HFFc6 (cell line): ENCODE measurements at places on chromosomes 5 and 9. TPM values are rescaled to one million over a fixed set of nuclear protein-coding genes. Genes with fewer than 3 reads are reported as not detected.
A peak's percentile ranks its signal among the peaks of the same experiment; 100 is the strongest.

DNA sequence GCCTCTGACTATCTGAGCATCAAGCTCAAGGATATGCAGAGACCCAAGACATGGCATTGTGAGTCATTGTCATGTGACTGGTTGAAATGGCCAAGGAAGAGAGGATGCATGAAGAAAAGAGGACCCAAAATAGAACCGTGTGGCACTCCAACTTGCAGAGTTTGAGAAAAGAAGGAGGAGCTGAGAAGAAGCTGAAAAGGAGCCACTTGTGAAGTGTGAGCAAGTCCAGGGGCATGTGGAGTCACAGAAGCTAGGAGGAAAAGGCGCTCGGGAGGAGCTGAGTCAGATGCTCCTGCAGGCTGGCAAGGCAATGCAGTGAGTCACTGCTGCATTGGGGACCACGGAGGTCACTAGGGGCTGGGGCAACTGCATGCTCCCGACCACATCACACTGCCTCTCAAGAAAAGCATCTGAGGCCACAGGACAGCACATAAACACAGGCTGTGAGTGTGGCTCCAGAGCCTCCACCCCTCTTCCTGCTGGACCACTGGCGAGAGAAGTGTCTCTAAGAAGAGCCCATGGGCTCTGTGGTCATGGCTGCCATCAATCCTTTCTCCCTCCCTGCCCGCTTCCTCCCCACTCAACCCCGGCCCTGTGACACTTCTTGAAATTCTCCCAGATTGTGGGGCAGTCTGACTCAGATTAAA is 197.6 kb downstream of the DRD1 start:
- peak; percentile 99 for DNase-seq

The PCDHGB4 gene
- 1.9 and 15.8 TPM in 2 replicates for total RNA-seq

- no peak for DNase-seq
Measured at GRCh38 chr5:160516696-160517530, 95.3 kb downstream of the PTTG1 start.

GRCh38 chr9:14661421-14662059 is 31.7 kb downstream of the ZDHHC21 start:
- DNase-seq, result no peak

DNA sequence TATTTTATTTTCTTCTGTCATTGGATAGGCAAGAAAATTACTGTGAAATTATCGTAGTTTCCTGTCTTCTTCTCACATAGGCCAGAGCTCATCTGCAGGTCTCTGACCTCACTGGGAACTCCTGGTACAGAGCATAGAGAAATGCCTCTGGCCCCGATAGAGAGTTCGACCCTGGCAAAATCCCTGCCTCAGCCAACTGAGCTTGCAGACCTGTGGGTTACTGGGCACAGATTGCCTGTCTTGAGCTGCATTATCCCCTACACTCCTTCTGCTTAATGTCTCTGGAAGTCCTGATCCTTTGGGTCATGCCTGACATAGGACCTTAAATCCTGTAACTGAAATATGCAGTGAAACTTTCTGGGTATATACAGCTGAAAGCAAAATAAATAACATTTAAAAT is 439.3 kb upstream of the CTNND2 start:
- DNase-seq, result no peak

The PCDHGA8 gene
- total RNA-seq, result 0.63 to 0.89 TPM (median 0.68 TPM) in 3 replicates

The IER5L gene
- 28.5 to 47.2 TPM (median 32.5 TPM) in 3 replicates for total RNA-seq

- peak; percentile 42 for DNase-seq
Measured at GRCh38 chr5:66864240-66864884, 268.2 kb downstream of the MAST4 start.

GRCh38 chr9:120326049-120326693 is 253.8 kb downstream of the CDK5RAP2 start:
- DNase-seq, result no peak

GRCh38 chr9:19913151-19913550 is 124.3 kb upstream of the SLC24A2 start:
- DNase-seq, result no peak

DNA sequence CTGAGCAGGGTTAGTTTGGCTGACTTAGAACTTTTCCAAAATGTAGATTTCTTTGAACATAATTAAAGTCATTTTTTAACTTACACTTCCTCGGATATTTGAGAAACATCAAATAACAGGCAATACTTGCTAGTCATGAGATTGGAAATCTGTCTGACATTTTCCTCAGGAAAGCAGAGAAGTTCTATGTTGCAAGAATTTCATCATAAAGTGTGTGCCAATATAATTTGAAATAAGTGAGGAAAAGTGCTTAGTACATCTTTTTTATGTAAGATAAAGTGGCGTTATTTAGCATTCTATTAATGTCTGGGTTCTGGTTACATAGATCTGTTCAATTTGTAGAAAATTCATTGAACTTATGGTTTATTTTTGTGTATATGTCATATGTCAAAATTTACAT is 48.7 kb upstream of the C5orf47 start:
- no peak for DNase-seq

The STC2 gene
- total RNA-seq, result 72.7 to 89.0 TPM (median 78.4 TPM) in 3 replicates
